ENCODE measurements at places on chromosomes 1 and 21.

GRCh38 chr1:156012051-156012817 is 8.5 kb downstream of the SSR2 start:
- DNase-seq: no peak

DNA sequence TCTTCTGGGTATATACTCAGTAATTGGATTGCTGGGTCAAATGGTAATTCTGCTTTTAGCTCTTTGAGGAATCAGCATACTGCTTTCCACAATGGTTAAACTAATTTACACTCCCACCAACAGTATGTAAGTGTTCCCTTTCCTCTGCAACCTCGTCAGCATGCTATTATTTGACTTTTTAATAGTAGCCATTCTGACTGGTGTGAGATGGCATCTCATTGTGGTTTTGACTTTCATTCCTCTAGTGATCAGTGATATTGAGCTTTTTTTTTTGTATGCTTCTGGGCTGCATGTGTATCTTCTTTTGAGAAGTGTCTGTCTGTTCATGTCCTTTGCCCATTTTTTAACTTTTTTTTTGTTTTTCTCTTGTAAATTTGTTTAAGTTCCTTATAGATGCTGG is 279.4 kb downstream of the PTGER3 start:
- no peak for DNase-seq

DNA sequence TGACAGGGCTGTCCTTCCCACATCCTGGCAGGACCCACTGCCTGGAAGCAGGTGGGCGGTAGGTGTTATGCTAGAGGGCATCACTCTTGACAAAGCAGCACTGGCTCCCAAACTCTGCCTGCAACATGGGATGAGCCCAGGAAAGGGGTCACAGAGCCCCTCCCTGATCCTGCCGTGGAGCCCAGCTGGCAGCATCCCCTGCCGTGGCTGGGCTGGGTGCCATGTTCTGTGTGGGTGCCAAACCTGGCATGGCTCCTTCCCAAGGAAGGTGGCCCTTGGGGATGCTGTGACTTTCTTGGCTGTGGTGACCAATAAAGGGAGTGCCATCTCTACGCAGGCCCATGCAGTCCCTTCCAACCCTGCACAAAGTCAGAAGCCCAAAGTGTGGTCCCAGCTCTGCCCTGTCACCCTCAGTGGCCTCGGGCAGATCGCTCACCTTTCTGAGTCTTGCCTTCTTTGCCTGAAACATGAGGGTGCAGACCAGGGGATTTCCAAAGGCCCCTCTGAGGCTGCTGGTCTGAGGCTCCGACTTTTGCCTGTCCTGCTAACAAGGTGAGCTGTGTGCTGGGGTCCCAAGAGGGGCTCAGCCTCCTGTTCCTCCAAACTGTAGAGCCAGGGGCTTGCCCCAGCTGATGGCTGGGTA is 6.0 kb downstream of the CDK18 start:
- no peak for DNase-seq

DNA sequence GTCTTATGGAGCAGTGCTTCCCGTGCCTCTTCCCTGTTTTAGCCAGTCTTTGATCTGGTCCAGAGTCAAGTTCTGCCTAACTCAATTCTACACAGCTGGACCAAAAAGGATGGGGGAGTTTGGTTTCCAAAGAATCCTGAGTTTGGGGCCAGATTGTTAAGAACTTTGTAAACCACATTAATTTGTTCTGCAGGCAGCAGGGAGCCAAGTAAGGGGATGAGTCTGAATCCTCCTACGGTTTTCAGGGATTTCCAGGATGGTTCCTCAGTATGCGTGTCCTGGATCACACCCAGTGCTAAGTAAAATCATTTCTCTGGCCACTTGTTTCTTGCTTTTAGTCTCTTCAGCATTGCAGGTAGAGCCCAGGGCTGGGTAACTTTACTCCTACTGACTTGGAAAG is 26.1 kb upstream of the GJA5 start:
- DNase-seq: no peak

- no peak for DNase-seq
Observed at GRCh38 chr1:21906173-21907078, 30.7 kb downstream of the HSPG2 start.

DNA sequence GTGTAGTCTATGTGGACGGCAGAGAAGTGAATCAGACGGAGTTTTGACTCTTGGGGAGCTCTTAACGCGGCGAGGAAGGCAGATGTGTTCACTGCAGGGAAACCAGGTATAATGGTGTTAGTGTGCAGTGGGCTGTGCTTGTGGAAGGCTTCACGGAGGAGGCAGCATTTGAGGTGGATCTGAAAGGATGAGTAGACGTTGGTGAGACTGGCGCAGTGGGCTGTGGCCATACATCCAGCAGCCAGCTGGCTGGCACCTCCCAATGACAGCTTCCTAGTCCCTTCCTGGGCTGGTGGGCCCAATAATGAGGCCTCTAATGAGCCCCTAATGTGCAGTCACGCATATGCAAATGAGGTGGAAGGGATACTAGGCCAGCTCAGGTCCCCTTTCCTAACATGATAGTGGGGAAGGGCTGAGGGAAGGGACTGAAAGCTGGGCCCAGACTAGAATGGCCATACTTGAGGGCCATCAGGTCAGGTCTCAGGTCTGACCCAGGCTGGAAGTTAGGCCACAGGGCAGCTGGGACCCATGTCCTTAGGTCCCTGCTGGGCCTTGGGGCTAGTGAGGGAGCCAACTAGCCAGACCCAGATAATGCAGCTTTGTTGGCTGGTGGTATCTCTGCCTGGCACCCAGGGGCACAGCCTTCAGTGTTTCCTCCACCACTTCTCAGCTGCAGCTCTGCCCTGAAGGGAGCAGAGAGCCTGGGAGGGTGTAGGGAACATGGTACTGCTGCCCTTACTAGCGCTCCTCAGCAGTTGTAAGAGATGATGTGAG is 3.8 kb downstream of the MAP7D1 start:
- DNase-seq: no peak

DNA sequence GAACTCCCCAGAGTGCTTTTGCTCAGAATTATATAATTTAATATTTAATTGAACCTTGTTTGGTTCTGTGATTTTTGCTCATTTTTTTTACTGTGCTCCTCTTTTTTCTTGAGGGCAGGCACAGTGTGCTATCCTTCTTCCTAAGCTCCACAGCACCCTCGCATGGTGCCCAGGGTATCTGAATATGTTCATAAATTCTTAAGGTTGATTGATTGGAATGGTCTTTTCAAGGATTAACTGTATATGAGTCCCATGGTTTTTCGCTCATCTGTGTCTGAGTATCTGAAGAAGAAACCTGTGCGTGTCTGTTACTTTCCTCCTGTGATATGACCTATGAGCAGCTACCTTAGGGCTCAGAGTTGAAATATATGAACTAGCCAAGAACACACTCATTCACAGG is 393.7 kb downstream of the HLX start:
- DNase-seq: no peak

Data from fibroblast of skin of left quadriceps (primary cell).